CD4-positive, alpha-beta T cell treated with Interleukin-4 for 1 hour (primary cell): ENCODE measurements at places on chromosomes 1 and 21.

- DNase-seq = no peak
These were observed 63.3 kb downstream of the PLPP3 start for GRCh38 chr1:56515898-56516538.

DNA sequence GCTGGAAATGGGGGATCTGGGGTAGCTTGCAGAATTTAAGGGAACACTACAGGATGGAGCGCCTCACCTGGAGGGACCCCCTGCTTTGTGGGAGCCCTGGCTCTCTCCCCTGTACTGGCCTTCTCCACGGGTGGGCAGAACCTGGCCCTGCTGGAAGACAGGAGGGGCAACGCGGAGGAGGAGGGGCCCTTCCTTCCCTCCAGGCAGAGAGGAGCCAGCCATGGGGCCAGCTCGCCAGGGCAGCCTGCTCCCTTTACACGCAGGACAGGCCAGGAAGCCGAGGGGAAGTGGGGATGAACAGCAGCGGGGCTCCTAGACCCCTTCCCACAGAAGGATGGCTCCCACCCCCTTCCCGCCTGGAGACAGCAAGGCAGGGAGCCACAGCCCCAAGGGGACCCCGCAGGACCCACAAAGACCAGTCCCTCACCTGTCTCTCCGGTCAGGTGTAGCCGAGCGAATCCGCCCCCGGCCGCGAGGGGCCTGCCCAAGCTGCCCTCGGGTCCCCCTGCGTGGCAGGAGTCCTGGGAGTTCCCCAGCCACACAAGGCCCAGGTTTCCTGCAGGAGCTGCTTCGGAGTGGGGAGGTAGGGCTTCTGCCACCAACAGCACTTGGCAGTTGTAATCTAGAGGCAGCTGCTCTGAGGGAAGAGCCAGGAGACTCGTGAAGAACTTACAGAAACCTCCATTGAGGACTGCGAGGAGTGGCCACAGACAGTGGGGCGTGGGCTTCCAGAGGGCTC lies 1.6 kb upstream of the SLC19A1 start:
- DNase-seq = no peak

DNA sequence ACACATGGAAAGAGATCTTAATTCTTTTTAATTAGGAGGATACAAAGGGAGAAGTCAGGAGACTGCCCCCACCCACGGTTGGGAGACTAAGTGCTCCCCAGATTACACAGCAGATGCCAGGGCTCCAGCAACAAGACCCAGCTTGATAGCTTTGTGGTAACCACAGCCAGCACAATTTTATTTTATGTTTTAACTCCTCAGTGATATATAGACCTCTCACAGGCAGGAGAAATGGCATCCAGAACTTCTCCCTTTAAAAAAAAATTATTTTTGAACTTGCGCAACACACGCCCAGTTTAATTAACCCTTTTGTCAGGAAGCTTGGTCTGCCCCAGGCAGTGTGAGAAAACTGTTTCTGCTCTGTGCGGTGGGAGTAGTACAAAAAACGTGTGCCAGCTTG lies 62.6 kb upstream of the ACOT11 start:
- DNase-seq = no peak

GRCh38 chr1:42690477-42691156 lies 8.4 kb downstream of the YBX1 start:
- DNase-seq = no peak

- DNase-seq = no peak
These were observed 40.0 kb upstream of the FAM163A start for GRCh38 chr1:179702946-179703539.

DNA sequence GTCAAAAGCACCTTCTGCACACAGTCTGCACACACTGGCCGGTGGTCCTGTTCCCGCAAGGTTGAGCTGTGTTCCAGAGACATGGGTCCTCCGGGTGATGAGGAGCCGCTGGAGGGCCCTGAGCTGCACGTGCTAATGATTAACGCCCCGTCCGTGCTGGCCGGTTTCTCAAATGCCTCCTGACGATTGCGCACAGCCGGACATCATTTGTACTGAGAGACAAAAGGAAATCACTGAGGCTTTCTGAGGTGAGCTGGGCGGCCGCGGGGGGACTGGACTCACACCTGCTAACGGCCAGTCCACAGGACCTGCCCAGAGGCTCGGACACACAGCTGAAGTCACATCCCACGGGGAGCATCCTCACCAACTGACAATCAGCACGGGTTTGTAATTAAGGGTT lies 29.2 kb downstream of the POFUT2 start:
- DNase-seq = no peak
